Skeletal muscle tissue (tissue), 5 donors: ENCODE measurements at places on chromosomes 5 and 9. TPM values are rescaled to one million over a fixed set of nuclear protein-coding genes. Genes with fewer than 3 reads are reported as not detected.

RARS1 gene
- total RNA-seq, result 124 TPM

SPAG8 gene
- 0.52 TPM for total RNA-seq

UBAC1 gene
- total RNA-seq, result 37.6 TPM

RGS7BP gene
- 1.6 TPM for total RNA-seq

ARSI gene
- total RNA-seq, result 9.9 TPM
